Activated CD4-positive, alpha-beta T cell treated with anti-CD3 and anti-CD28 coated beads, Interleukin-2, amount 50 U/mL, for 16 hours (primary cell): ENCODE measurements at places on chromosomes 16 and 17.

DNA sequence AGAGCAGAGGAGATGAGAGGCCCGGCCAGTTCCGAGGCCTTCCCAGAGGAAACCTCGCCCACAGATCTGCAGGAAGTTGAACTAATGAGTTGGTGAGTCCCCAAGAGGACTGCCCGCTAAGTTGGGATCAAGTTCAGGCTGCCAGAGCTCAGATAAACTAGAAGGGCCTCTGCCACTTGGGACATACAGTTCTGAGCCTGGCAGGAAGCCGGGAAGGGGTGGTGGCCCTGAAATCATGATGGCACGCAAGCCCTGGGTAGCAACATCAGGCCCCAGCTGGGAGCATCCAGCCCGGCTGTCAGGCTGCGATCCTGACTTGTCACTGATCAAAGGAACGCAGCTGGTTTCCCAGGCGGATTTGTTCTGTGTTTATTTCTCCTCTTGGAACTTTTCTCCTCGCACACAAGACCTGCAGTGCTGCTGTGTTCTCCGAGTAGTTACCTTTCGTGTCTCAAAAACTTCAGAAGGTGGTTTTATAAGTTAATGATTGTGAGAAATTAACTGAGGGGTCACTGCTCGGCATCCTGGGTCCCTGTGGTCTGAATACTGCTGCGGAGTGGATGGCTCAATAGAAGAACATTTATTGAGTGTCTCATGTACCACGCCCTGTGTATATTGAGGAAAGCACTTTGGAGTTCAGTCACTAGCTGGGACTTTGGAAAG, 8.0 kb upstream of the WFDC1 start:
- no peak for DNase-seq

GRCh38 chr16:71479420-71479819, 9.7 kb downstream of the ZNF19 start:
- DNase-seq: no peak

DNA sequence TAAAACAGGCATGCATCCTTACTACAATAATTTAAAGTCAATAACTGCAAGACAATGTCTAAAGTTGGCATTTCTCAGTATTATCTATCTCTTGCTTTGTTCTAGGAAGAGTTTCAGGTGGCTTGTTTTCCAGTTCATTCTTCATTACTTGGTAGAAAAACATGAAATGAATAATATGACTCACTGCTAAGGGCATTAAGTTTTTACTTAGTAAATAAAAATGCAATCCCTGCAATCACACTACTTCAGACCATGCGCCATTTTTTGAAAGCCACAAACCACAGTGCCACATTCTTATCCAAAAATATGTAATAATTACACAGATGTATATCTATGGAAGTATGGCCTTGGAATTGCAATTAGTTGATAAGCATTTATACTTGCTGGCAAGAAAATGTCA, 55.4 kb downstream of the CREBBP start:
- DNase-seq: peak; percentile 46

DNA sequence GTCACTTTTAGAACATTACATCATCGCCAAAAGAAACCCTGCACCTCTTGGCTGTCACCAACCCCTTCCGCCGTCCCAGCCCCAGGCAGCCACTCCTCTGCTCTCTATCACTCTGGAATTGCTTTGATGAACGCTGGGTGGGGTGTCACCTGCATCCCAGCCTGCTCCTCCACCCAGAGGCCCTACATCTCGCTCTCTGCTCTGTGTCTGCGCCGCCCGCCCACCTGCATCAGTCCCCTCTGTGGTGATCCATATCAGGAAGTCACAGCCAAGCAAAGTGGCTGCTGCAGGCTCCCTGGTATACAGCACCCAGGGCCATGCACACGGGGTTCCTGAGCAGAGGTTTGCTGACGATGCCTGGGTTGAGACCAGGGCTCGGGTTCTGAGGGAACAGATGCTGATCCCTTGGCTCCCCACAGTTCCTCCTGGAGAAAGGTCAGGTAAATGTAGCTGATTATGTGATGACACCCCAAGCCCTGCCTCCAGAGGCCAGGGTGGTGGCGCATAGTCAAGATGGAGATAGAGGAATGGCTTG, 30.8 kb downstream of the MPRIP start:
- no peak for DNase-seq

DNA sequence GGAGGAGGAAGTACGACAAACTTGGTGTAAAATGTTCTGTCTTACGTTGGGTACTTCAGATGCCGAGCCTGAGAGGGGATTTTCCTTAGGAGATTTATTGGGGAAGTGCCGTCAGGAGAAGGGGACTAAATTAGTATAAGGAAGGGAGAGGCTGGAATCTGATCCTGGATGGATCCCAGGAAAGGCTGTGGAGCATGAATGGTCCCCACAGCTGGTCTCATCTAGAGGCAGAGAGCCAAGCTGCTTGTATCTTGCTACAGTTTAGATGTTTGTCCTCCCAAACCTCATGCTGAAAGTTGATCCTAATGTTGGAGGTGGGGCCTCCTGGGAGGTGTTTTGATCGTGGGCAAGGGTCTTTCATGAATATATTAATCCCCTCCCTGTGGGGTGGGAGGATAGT, 798.4 kb upstream of the EEF2KMT start:
- DNase-seq: no peak
